ENCODE measurements at places on chromosomes 12 and 14.

- no peak for DNase-seq
Observed at GRCh38 chr12:115134298-115134697, 450.3 kb upstream of the TBX3 start.

GRCh38 chr12:77442633-77443032, 377.3 kb upstream of the E2F7 start:
- DNase-seq = no peak

GRCh38 chr12:92002195-92002649, 143.4 kb downstream of the BTG1 start:
- DNase-seq = no peak

GRCh38 chr14:24055971-24056799, 4.4 kb downstream of the CARMIL3 start:
- DNase-seq = no peak

- no peak for DNase-seq
Observed at GRCh38 chr12:76366163-76366562, 17.9 kb upstream of the BBS10 start.

- no peak for DNase-seq
Observed at GRCh38 chr14:69708586-69709560, 58.1 kb upstream of the SRSF5 start.

DNA sequence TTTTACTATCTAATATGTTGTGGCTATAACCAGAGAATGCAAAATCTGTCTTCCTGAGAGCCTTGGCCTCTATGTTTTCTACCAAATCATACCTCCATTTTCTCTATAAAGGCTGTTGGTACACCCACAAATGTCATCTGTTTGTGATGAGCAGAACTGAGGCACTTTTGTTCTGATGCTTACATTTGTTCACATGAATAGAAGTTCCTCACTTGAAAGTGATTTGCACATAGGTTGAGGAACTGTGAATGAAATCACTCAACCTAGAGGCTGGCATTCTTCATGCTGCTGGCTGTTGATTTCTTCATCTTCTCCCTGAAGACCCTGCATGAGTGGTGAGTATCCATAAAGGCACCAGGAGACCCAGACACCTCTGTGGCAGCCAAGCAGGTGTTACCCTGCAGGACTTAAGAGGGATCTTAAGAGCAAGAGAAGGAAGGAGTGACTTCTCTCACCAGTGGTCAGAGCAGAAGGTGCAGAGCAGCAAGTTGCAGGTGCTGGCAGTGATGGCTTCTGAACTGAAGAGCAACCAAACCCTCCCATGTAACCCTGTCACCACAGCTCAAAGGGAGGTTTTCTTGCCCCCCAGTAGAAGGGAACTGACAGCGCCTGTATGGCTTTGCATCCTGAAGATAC, 110.3 kb downstream of the HMGA2 start:
- DNase-seq = no peak

Data from sciatic nerve (tissue), 2 donors.